Upper lobe of right lung (tissue), 1 donor: ENCODE measurements at places on chromosomes 2 and 18. TPM values are rescaled to one million over a fixed set of nuclear protein-coding genes. Genes with fewer than 3 reads are reported as not detected.

GRCh38 chr2:42298132-42298531 is 62.9 kb downstream of the COX7A2L start:
- peaks cover 8% of the 10 kb centered on the region for H3K4me1 ChIP-seq
- no peak overlapping the region for H3K4me3 ChIP-seq
- H3K36me3 ChIP-seq = peaks cover 56% of the 10 kb centered on the region
- no peak for DNase-seq

DNA sequence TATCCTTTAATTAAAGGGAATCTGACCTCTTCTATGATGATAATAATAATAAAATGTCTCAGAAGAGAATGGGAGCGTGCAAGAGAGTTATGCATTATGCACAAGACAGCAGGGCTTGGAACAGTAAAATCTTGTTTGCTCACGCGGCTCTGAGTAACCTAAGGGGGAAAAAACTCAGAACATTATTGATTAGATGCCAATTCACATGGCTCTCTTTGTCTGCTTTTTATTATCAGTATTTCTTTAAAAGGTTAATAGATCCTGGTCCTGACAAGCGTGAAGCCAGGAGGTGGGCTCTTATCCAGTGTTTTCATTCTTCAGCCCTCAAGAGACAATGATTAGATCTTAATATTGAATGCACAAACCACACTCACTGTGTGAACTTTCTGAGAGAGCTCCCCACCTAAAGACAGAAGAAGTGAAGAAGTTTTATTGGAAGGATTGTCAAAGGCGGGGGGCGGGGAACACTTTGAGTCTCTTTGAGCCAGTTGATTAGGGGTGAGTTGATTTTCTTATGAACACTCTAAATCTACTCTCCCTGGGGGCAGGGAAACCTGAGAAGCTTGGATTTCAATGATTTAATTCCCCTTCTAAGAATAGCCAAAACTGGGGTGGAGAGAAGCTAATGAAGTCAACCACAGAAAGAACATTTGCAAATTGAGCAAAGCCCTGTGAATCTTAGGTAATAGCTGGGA is 127.5 kb upstream of the CTAGE1 start:
- DNase-seq = no peak
- H3K27me3 ChIP-seq = no peaks in the 10 kb centered on the region
- no peak overlapping the region for H3K4me3 ChIP-seq

DNA sequence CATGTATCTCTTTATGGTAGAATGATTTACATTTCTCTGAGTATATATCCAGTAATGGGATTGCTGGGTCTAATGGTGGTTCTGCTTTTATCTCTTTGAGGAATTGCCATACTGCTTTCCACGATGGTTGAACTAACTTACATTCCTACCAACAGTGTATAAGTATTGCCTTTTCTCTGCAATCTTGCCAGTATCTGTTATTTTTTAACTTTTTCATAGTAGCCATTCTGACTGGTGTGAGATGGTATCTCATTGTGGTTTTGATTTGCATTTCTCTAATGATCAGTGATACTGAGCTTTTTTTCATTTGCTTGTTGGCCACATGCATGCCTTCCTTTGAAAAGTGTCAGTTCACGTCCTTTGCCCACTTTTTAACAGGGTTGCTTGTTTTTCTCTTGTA is 55.1 kb downstream of the CYTIP start:
- no peak overlapping the region for H3K4me3 ChIP-seq
- DNase-seq = no peak
- no peaks in the 10 kb centered on the region for H3K27me3 ChIP-seq
- no peak overlapping the region for H3K27ac ChIP-seq
- no peaks in the 10 kb centered on the region for H3K36me3 ChIP-seq
- H3K4me1 ChIP-seq = no peaks in the 10 kb centered on the region

DNA sequence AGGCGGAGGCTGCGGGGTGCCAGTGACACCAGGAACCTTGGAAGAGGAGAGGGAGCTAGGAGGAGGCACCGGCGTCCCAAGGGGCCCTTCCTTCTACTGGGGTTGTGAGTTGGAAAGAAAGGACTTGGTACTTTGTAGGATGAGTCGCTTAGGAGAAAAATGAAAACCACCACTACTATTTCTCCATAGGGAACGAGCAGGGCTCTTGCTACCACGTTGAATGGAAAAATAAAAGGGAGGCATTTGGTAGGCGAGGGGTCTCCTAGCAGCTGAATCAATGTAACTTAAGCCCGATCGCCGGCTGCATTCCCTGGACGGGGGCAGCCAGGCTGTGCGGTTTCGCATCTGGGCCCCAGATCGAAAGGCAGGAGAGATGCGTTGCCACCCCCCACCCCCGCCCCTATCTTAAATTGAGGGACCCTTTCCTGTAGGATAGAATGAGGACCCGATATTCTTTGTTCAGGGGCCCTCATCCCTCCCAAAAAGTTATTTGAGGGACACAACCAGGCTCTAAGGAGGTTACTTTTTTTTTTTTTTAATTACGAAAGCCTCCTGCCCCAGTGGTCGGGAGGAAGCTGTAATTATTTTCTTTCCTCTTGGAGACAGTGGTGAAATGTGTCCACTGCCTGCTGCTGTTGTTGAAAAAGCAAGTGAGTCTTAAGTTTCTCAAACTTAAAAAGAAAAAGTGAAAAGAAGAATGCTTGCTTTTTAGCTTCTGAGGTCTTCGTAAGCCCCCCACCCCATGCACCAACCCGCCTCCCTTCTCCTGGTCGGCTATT is 1.3 kb downstream of the IGFBP2 start:
- peaks cover 21% of the 10 kb centered on the region for H3K4me1 ChIP-seq
- peaks cover 32% of the 10 kb centered on the region for H3K27me3 ChIP-seq
- H3K4me3 ChIP-seq = peak overlapping the region; percentile 52
- no peaks in the 10 kb centered on the region for H3K36me3 ChIP-seq
- DNase-seq = no peak
- no peak overlapping the region for H3K27ac ChIP-seq

- H3K36me3 ChIP-seq = peaks cover 78% of the 10 kb centered on the region
- H3K4me3 ChIP-seq = no peak overlapping the region
- H3K27me3 ChIP-seq = no peaks in the 10 kb centered on the region
These were observed 98.9 kb upstream of the ITGB6 start for GRCh38 chr2:160298960-160299359.

DNA sequence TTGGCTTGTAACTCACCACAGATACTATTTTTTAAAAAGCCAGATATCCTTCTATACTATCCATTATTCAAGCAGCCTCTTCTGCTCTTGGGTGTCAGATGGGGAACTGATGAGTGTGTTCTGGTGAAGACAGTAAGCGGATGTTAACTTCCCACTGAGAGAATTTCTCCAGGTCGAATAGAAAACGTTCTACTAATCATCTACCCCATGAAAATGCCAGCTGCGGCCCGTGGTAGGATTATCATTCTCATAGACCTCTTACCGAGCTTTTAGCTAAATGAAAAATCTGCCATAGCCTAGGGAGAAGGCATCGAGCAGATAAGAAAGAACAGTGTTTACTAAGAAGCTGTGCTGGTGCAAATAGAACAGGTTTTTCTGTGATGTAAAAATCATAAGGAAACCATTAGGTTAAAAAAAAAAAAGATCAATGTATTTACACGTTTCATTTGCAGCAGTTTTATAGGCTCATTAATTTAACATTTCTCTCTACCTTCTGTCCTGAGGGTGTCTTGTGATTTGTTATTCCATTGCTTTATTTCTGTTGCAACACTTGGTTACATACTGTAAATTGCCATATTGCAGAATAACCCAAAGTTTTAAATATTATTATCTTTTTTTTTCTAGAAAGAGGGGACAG is 1521.5 kb upstream of the ZEB2 start:
- DNase-seq = no peak
- no peaks in the 10 kb centered on the region for H3K4me1 ChIP-seq
- no peak overlapping the region for H3K27ac ChIP-seq
- no peak overlapping the region for H3K4me3 ChIP-seq
- H3K27me3 ChIP-seq = no peaks in the 10 kb centered on the region
- H3K36me3 ChIP-seq = no peaks in the 10 kb centered on the region

DNA sequence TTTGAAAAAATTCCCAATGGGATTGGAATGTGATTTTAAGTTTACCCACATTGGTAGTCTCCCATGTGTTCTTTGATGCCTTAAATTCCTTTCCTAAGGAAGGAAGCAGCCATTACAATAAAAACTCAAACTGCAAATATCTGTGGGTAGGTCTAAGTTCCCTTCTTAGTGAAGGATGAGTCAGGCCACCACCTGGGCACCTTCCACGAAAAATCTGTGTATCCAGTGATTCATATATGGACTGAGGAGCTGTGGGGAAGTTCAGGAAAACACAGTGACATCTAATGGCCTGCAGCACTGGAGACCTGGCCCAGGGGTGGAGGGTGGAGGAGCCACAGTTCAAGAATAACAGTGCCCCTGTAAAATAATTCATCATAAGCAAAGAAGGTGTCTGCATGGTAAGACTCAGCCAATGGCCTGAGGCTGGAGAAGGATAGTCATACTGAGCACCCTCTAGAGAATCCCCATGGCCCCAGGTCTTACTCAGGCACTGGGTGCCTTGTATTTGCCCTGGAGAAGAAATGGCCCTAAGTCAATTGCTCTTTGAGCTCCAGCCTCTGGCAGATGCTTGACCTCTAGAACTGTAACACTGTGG is 248.6 kb downstream of the SP3 start:
- no peaks in the 10 kb centered on the region for H3K27me3 ChIP-seq
- no peak for DNase-seq
- H3K36me3 ChIP-seq = no peaks in the 10 kb centered on the region
- no peaks in the 10 kb centered on the region for H3K4me1 ChIP-seq

DNA sequence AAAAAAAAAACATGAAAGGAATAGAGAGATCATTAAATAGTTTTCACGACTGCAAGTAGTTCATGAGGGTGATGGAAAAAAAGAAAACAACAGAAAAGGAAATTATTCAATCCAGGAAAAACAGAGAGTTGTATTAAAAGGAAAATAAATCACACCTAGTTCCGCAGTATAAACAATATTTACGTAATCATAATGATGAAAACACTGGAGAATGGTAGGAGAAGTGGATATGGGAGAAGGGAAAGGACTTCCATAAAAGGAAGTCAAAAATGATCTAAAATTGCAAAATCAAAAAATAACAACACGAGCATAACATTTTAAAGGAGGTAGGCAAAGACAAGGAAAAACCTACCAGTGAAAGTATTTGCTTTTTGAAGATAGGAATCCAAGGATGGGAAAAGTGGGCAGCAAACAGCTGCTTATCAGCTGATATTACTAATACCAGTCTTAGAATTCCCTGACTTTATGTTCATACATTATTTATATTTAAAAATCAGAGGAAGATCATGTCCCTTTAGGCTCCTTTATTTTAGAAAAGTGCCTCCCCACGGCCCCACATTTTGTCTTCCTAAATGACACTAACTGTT is 160.8 kb downstream of the NBAS start:
- H3K27me3 ChIP-seq = no peaks in the 10 kb centered on the region
- H3K27ac ChIP-seq = no peak overlapping the region
- H3K4me3 ChIP-seq = no peak overlapping the region
- H3K36me3 ChIP-seq = peaks cover 6% of the 10 kb centered on the region

DNA sequence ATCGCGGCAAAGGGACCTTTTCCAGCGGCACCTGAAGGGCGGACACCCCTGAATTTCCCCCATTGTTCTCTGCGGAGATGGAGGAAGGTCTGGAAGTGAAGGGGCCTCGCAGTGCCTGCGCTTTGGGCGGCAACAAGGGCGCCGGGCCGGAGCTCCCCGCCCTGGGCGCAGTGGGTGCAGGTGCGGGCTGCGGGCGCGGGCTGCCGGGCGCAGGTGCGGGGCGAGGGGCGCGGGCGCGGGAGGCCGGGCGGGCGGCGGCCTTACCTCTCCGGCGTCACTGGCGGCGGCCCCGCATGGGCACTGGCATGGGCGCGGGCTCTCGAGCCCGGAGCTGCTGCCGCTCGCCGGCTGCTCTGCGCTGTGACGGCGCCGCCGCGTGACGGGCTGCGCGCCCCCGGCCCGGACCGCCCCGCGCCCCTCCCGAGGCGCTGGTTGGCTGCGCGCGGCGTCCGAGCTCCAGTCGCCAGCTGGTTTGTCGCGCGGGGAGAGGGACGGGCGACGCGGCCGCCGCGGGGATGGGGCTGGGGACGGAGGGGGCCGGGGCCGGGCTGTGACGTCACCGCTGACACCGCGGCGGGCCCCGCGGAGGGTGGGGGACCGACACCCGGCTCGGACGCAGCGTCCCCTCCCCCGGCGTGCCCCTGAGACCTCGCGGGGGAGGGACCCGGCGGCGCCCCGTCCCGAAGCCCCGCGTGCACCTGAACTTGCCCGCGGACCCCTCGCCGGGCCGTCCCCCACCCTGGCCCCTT is at the start of gene KIF1A:
Gene KIF1A (minus strand): TSS at position 362 of the 749 bp plus-strand sequence. CDS start 22,467 bp downstream, outside the sequence.
- peaks cover 74% of the 10 kb centered on the region for H3K27me3 ChIP-seq
- H3K27ac ChIP-seq = no peak within 1 kb of the TSS
- H3K36me3 ChIP-seq = no peaks in the 10 kb centered on the region

DNA sequence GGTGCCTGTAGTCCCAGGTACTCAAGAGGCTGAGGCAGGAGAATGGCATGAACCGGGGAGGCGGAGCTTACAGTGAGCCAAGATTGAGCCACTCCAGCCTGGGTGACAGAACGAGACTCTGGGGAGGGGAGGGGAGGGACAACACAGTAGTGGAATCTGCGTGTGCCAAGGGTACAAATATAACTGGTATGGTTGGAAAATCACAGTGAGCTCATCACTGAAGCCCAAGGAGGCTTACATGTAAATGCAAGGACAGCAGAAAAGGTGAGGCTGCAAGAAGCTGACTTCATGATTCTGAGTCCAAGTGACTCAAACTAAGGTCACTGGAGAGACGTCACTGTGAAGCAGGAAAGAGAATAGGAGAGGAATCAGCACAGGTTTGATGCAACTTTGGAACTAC is 9.2 kb downstream of the SEPTIN10 start:
- peaks cover 6% of the 10 kb centered on the region for H3K4me1 ChIP-seq
- peak; percentile 73 for DNase-seq
- no peaks in the 10 kb centered on the region for H3K36me3 ChIP-seq
- no peak overlapping the region for H3K27ac ChIP-seq

GRCh38 chr2:33494877-33495641 is 18.6 kb downstream of the RASGRP3 start:
- no peaks in the 10 kb centered on the region for H3K27me3 ChIP-seq
- DNase-seq = no peak
- no peak overlapping the region for H3K4me3 ChIP-seq
- peaks cover 12% of the 10 kb centered on the region for H3K4me1 ChIP-seq

GRCh38 chr2:9263428-9263827 is 56.8 kb downstream of the ASAP2 start:
- no peaks in the 10 kb centered on the region for H3K27me3 ChIP-seq
- H3K27ac ChIP-seq = peak overlapping the region; percentile 84
- peak; percentile 68 for DNase-seq
- no peaks in the 10 kb centered on the region for H3K36me3 ChIP-seq
- H3K4me3 ChIP-seq = no peak overlapping the region

GRCh38 chr2:120396861-120397811 is 51.2 kb downstream of the INHBB start:
- no peaks in the 10 kb centered on the region for H3K27me3 ChIP-seq
- no peaks in the 10 kb centered on the region for H3K36me3 ChIP-seq
- no peak overlapping the region for H3K27ac ChIP-seq
- H3K4me3 ChIP-seq = no peak overlapping the region
- no peak for DNase-seq

- no peaks in the 10 kb centered on the region for H3K36me3 ChIP-seq
- peaks cover 6% of the 10 kb centered on the region for H3K4me1 ChIP-seq
- no peak overlapping the region for H3K4me3 ChIP-seq
These were observed 428.4 kb downstream of the TGIF1 start for GRCh38 chr18:3878401-3878800.

- no peak overlapping the region for H3K27ac ChIP-seq
- H3K4me1 ChIP-seq = peaks cover 3% of the 10 kb centered on the region
- no peak overlapping the region for H3K4me3 ChIP-seq
- peaks cover 8% of the 10 kb centered on the region for H3K36me3 ChIP-seq
- DNase-seq = no peak
These were observed 4.3 kb downstream of the MCEE start for GRCh38 chr2:71125506-71126294.

Gene HOXD12
- not detected for total RNA-seq

Gene CCNYL1
- total RNA-seq = 25.7 TPM

Gene DLX2
- not detected for total RNA-seq

Gene TMEM163
- 34.6 TPM for total RNA-seq

Gene ACMSD
- total RNA-seq = not detected

Gene GREB1
- 0.90 TPM for total RNA-seq

Gene NEU4
- 0.23 TPM for total RNA-seq

Gene MDH1B
- 0.26 TPM for total RNA-seq
